ENCODE measurements at places on chromosomes 7 and 10. TPM values are rescaled to one million over a fixed set of nuclear protein-coding genes. Genes with fewer than 3 reads are reported as not detected.

DNA sequence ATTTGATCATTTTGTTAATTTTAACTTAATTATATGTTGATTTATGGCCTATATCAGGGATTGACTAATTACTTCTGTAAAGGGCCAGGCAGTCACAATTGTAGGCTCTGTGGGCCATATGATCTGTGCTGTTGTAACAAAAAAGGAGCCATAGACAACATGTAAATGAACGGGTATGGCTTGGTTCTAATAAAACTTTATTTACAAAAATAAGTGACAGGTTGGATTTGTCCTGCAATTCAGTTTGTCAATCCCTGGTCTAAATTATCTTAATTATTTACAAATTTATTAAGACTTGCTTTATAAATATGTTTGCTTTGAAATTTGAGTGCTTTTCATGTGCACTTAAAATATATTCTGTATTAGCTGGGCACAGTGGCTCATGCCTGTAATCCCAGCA, 2.9 kb upstream of the HK1 start:
- no peak for DNase-seq

DNA sequence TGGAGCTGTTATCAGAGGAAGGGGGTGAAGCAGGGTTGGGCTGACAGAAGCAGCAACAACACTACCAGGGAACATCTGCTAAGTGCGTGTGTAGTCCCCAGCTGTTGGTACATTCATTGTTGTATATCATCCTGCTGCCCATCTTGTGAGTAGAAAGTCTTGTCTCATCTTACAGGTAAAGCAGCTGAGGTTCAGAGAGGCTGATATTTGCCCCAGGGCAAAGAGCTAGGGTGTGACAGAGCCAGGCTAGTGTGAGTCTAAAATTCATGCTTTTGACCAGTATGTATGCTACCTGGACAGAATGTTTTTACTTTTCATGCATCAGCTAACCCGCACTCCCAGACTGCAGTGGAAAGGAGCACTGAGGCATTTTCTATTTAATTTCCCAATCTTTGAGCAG, 221.6 kb downstream of the STK31 start:
- DNase-seq: no peak

GRCh38 chr7:100102950-100103840, 1.8 kb downstream of the AP4M1 start:
- no peak for DNase-seq

- no peak for DNase-seq
Observed at GRCh38 chr7:78530351-78530750, 731.8 kb downstream of the PHTF2 start.

Gene UPK3BL2
- 86.5 TPM for total RNA-seq

Gene CYP3A4
- 0.16 TPM for total RNA-seq

Gene LRIT1
- total RNA-seq: not detected

Gene ADAMTS14
- total RNA-seq: not detected
